ENCODE measurements at places on chromosomes 12 and 14. TPM values are rescaled to one million over a fixed set of nuclear protein-coding genes. Genes with fewer than 3 reads are reported as not detected.

Gene GNG2
- total RNA-seq = 653 TPM

Gene CCDC184
- 3.0 TPM for total RNA-seq

Gene EFS
- total RNA-seq = not detected

Gene PSMA3
- total RNA-seq = 120 TPM

Gene RIC8B
- 21.3 TPM for total RNA-seq

Gene OR10AD1
- not detected for total RNA-seq

Gene TRIP11
- total RNA-seq = 63.6 TPM

Gene POTEM
- not detected for total RNA-seq

- DNase-seq = no peak
Measured at GRCh38 chr12:114163771-114164170, 197.6 kb upstream of the RBM19 start.

GRCh38 chr14:22407033-22407432 lies 182.0 kb downstream of the DAD1 start:
- DNase-seq = no peak

GRCh38 chr14:69141550-69141949 lies 11.4 kb downstream of the DCAF5 start:
- DNase-seq = no peak

- DNase-seq = no peak
Measured at GRCh38 chr14:64706593-64707193, 2.5 kb downstream of the PLEKHG3 start.

DNA sequence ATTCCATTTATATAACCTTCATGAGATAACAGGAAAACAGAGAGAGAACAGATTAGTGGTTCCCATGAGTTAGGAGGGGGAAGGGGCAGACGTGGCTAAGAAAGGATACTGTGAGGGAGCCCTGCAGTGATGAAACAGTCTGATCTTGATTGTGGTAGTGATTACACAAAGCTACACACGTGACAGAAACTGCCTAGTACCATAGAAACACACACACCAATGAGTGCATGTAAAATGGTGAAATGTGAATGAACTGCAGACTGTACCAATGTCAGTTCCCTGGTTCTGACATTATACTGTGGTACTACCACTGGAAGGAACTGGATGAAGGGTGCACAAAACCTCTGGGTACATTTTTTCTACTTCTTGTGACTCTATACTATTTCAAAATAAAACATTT lies 36.9 kb downstream of the NRDE2 start:
- DNase-seq = no peak

GRCh38 chr12:94721173-94721572 lies 70.8 kb upstream of the TMCC3 start:
- DNase-seq = no peak

DNA sequence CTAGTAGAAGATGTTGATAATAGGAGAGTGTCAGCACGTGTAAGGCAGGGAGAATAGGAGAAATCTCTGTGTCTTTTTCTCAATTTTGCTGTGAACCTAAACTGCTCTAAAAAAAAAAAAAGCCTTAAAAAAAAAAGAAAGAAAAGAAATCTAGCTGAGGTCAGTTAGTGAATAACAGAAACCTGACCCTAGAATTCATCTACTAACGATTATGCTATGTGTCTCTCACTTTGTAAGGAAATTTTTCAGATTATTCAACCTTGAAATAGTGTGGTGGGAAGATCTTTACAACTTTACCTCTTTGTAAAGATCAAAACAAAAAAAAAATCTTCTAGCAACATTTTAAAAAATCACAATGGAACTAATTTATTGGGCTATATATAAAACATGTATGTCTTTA lies 995.7 kb downstream of the GALC start:
- no peak for DNase-seq

GRCh38 chr14:96102081-96102856 lies 63.1 kb downstream of the C14orf132 start:
- DNase-seq = no peak

DNA sequence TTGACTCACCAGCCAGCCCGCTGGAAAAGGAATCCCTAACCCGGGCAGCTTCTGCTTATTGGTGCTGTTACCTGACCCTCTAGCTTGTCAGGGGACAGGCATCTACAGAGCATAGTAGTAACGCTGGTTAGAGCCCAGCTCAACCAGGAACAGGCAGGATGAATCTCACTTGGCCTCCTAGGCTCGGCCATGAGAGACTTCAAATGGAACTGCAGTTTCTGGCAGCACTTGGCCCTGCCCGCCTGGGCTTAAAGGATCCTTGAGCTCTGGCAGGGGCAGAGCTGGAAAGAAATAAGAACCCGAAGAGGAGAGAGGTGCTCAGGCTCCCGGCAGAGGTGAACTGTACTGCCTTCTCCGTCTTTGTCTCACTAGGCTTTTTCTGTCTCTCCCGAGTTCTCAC lies 2.3 kb upstream of the LHX5 start:
- no peak for DNase-seq

DNA sequence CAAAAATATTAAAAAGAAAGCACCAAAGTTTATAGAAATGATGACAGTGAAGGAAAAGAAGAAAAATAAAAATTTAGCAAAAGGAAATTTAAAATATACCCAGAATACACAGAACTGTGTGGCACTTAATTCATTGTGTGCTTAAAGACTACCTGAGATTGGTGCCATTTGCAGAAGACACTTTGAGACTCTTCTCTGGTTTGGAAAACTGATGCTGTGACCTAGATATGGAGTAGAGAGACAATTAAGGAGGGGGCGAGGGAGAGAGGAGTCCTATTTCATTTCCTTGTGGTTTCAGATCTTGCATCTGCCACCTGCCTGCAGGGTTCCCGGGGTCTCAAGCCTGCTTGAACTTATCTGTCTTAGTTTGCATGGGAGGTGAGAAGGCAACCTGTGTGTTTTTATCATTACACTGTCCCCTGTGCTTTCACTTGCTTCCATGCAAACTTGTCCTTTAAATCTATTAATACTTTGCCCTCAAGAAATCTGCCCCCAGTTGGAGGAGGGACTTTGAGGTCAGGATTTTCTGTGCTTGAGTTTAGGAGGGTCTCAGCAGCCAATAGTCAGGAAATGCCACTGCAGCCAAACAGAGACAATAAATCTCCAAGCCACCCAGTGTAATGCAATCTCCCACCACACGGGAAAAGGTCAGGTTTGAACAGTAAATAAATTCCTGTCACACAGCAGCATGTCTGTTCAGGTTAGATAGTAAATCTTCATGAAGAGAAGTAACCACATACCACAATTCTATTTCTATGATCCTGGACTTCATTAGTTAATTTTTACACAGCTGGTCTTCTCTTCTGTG lies 119.4 kb downstream of the CAND1 start:
- no peak for DNase-seq

DNA sequence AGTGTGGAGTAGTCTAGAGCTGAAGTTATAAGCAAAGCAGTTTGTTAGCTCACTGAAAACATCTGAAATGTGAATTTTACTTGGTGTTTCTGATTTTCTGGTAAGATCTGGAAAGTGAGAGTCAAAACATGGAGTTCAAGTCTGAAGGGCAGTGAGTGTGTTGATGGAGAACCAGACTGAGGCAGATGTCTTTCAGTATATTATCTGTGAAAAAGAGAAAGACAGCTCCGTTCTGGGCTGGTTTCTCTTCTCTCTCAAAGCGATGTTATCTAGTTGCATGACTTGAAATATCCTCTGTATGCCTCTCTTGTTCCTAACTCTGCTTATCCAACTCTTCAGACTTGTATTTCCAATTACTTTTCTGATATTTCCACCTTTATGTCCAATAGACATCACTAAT lies 381.9 kb upstream of the RGS6 start:
- no peak for DNase-seq

DNA sequence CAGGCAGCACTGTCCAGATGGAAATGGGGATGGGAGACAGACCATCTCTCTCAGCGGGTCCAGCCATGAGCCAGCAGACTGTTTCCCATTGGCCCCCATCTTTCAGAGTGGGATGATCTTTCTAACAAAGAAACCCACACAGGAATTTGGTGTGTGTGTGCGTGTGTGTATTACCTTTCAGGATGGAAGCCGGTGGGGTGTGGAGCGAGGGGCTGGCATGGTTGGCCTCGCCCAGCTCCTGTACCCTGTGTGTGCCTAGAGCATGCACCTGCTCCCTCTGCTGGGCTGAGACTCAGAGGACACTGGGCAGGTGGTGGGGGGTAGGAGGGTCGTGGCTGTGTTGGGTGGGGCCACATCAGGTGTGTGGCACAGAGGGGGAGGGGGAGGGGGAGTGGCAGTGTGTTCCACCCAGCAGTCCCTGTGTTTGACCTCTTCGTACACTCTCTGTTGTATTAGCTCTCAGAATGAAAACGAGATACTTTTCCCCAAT lies 33.0 kb upstream of the TSPAN9 start:
- DNase-seq = no peak

- no peak for DNase-seq
Measured at GRCh38 chr12:129305851-129306250, 452.6 kb downstream of the GLT1D1 start.

GRCh38 chr14:82755923-82756322 lies 1222.3 kb upstream of the SEL1L start:
- DNase-seq = no peak

GRCh38 chr14:69539631-69540410 lies 34.9 kb downstream of the CCDC177 start:
- DNase-seq = no peak

- DNase-seq = no peak
Measured at GRCh38 chr12:116306506-116306905, 29.0 kb upstream of the MED13L start.

DNA sequence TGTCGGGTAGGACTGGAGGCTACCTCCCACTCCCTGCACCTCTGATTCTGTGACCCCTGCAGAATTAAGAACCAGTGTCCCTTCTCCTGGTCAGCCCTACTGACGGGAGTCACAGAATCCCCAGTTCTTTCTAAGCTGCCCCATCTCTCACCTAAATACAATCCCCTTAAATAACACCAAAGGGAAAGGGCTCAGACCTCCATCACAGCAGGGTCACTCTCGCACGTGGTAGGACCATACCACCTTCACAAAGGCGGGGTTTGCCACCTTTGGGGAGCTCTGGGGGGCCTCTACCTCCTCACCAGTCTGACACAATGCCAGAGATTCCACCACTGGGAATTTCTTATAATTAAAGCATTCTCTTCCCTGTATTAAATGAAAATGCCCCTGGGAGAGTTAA lies 35.6 kb downstream of the DAD1 start:
- DNase-seq = no peak

All from natural killer cell (primary cell).